ENCODE measurements at places on chromosomes 1 and 21. TPM values are rescaled to one million over a fixed set of nuclear protein-coding genes. Genes with fewer than 3 reads are reported as not detected.

The RAP1A gene
- 30.6 TPM for total RNA-seq

The DVL1 gene
- total RNA-seq = 92.0 TPM

The PLA2G2F gene
- total RNA-seq = 29.0 TPM

The FCGR1A gene
- total RNA-seq = 1.6 TPM

The COL18A1 gene
- total RNA-seq = 86.7 TPM

The SERPINC1 gene
- total RNA-seq = not detected

The S100A7A gene
- total RNA-seq = not detected

The SRGAP2 gene
- total RNA-seq = 118 TPM

The LCA5L gene
- 0.30 TPM for total RNA-seq

The BRDT gene
- not detected for total RNA-seq

The CFAP107 gene
- total RNA-seq = not detected

The LRRC53 gene
- not detected for total RNA-seq

The WLS gene
- 47.3 TPM for total RNA-seq

Measured in lower leg skin (tissue), 4 donors.